ENCODE measurements at places on chromosomes 2 and 18.
A peak's percentile ranks its signal among the peaks of the same experiment; 100 is the strongest.

- DNase-seq = no peak
These were observed 58.1 kb upstream of the ALPP start for GRCh38 chr2:232320443-232320803.

- DNase-seq = no peak
These were observed 71.0 kb upstream of the DAPL1 start for GRCh38 chr2:158723921-158724802.

GRCh38 chr18:41036346-41036745, 918.7 kb upstream of the PIK3C3 start:
- DNase-seq = no peak

GRCh38 chr2:184452907-184453306, 145.4 kb upstream of the ZNF804A start:
- no peak for DNase-seq

GRCh38 chr2:63735263-63735662, 106.4 kb upstream of the UGP2 start:
- DNase-seq = no peak

- DNase-seq = no peak
These were observed 7.8 kb downstream of the SPEG start for GRCh38 chr2:219442256-219443015.

- DNase-seq = no peak
These were observed 403.3 kb downstream of the METTL4 start for GRCh38 chr18:2168022-2168421.

DNA sequence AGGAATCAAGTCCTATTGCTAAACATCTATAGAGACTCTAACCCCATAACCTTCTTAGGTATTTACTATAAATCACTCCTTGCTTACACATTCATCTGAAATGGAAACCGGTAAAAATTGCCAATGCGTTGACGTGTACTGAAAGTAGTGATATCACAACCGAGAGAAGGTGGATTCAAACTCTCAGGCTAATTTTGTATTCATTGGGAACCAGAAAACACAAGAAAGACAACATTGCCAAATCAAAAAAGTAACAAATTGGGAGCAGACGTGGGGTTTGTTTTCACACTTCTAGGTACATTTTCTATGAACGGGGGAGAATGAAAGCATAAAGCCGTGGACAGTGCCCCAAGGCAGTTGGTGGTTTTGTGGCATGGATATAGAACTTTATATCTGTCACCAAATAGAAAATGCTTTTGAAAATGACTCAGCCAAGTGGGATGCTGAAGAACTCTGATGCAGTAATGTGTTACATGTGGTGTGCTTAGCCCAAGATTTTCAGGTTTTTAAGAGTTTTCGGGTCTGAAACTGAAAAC, 155.1 kb upstream of the RASGRP3 start:
- DNase-seq = no peak

- no peak for DNase-seq
These were observed 675.1 kb upstream of the SYT4 start for GRCh38 chr18:43952398-43952797.

DNA sequence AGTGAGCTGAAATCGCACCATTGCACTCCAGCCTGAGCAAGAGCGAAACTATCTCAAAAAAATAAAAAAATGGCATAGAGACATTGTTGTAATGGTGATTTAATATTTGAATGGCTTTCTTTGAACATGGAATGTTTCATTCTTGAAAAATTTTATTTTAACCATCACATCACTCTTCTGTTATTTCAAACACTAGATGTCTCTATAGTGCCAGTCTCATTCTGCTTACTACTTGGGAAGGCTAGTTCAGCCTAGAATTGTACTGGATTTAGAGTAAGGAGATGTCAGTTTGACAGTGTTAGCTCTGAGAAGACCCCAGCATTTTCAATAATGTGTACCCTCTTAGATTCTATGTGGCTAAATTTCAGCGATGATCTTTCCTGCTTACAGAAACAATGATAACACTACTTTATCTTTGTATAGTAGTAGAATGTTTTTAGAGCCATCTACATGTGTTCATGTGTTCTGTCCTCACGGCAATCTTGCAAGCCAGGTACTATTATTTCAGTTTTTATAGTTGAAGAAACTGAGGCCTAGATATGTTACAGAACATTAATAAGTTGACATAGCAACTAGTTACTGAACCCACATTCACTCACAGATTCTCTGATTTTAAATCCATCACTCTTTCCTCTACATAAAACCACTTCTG, 142.9 kb upstream of the ZSWIM2 start:
- peak; percentile 2 for DNase-seq

- no peak for DNase-seq
These were observed 173.0 kb upstream of the REV1 start for GRCh38 chr2:99662761-99663341.

DNA sequence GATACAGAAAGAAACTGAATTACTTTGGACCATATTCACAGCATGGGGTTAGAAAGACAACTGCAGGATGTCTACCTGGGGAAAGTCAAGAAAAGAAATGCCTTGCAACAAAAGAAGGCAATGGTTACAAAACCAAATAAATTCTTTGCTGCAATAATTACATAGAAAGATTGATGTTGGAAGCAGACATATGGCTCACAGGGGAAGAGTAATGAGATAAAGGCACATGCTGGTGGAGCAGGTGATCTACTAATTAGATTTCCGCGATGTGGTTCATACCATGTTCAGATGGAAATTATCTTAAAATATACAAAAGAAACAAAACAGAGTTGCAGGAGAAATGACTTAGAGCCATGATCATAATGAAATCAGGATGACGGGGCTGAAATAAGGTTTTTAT, 718.8 kb upstream of the PKDCC start:
- DNase-seq = no peak

DNA sequence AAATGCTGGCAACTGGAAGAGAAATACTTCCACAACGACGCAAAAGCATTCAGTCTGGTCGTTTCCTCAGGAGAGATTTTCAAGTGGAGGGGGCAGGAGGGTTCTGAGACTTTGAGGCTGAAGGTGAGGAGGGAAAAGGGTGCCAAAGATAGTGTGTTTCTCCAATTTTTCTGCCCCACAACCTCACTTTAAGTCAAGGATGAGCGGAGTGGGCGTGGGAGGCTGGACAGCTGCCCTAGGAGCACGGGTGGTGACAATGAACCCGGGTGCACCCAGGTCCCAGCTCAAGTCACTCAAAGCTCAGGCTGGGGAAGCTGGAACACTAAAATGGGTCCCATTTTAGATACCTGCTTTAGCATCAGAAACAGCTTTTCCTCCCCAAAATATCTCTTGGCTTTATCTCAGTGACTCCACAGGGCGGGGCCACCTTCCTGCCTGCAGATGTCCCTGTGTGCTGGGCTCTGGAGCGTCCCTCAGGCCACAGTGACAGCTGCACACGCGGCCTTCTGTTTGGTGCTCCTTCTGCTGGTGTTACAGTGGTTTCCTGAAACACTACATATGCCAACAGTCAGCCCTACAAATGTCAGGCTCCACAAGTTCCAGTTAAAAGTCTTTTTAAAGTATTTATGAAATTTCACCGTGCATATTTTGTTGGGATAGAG, 1.4 kb upstream of the MBP start:
- no peak for DNase-seq

DNA sequence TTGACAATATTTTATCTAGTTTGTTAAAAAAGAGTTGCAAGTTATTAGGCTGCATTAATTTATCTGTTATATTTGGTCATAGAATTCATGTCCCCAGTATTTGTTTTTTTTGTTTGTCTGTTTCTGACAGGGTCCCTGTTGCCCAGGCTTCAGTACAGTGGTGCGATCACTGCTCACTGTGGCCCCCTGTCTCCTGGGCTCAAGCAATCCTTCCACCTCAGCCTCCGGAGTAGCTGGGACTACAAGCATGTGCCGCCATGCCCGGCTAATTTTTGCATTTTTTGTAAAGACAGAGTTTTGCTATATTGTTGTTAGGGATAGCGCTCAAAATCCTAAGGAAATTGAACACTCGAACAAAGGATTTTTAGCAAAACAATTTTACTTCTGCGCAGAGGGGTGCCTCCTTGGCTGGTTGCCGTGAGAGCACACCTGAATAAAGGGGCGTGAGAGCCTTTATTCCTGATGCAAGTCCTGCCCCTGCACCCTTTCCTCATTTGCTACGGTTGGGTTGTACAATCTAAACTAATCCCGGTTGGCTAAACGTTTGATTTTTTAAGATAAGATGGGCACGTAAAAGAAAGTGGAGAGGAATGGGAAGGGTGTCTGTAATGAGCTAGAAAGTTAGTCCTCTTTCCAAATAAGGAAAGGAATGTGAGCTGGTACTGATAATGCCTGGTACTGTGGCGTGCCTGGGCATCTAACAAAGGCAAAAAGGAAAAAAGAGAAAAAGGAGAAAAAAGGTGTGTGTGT, 65.5 kb downstream of the COMMD1 start:
- DNase-seq = no peak

GRCh38 chr2:144630459-144631215, 110.7 kb upstream of the ZEB2 start:
- no peak for DNase-seq

DNA sequence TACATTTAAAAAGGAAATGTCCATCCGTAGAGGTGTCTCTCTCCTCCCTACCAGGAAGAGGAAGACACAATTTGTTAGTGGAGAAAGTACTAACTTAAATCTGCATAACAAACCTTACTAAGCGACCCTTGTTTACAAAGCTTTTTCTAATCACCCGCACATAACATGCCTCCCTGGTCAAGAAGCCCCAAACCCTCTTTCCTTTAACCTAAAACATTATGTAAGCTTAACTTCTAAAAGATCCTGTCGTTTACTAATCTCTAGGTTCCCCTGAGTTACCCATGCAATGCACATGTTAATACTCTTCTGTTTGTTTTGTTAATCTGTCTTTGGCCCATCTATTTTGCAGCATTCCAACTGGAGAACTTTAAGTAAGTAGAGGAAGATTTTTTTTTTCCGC, 630.3 kb upstream of the NRXN1 start:
- DNase-seq = no peak

DNA sequence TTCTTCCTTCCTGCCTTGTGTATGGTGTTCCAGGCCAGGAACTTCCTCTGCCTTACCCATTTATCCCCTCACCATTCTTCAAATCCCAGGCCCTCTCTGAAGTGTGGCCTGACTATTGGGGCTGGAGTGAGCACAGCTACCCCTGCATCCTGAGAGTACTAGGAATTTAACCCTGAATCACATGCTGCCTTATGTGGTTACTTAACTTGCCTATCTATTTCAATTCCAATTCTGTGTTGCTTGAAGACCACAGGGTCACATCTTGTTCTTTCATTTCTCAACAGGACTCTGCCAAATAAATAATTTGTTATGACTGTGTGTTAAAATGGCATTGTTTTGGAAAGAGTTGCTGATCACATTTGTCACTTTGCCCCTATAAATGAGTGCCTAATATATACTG, 108.6 kb downstream of the CERS6 start:
- no peak for DNase-seq

DNA sequence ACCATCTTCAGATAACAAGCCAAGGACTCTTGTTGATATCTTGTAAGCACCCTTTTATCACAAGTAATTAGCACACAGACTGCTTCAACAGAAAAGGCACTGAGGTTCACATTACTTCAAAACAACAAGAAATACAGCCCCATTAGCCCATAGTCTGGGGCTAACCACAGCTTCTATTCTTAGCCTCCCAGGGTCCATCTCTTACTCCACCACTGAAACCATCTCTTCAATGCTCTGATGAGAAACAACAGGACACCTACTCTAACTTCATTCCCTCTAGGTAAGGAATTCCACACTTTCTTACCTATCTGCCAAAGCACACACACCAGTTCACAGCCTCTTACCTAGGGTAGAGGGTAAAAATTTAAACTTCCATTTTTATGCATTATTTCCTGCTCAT, 26.4 kb upstream of the CYTIP start:
- DNase-seq = no peak

DNA sequence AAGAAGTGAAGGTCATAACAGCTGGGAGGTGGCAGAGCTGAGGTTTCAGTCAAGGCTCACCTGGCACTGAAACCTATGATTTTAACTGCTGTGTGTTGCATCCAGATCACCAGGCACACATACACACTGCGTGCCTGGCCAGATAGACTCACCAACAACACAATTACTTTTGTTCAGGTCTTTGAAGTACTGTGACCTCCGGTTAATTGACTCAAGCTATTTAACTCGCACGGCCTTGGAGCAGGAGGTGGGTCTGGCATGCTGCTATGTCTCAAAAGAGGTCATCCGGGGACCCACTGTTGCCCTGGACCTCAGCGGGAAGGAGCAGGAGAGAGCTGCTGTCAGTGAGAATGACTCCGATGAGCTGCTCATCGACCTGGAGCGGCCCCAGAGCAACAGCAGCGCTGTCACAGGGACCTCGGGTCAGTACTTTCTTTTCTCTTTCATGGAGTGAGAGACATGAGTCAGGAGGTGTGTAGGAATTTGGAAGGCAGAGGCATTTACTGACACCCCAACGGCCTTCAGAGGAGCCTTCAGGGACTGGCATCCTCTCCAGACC, 104.1 kb downstream of the ESCO1 start:
- DNase-seq = no peak

- no peak for DNase-seq
These were observed 18.0 kb downstream of the ITSN2 start for GRCh38 chr2:24342110-24342910.

- no peak for DNase-seq
These were observed 13.5 kb downstream of the CCDC141 start for GRCh38 chr2:179036353-179036905.

GRCh38 chr2:209956271-209956670, 46.2 kb upstream of the RPE start:
- no peak for DNase-seq

GRCh38 chr2:71995067-71995665, 152.5 kb downstream of the CYP26B1 start:
- no peak for DNase-seq

- DNase-seq = no peak
These were observed 239.1 kb downstream of the TSN start for GRCh38 chr2:121994238-121995206.

DNA sequence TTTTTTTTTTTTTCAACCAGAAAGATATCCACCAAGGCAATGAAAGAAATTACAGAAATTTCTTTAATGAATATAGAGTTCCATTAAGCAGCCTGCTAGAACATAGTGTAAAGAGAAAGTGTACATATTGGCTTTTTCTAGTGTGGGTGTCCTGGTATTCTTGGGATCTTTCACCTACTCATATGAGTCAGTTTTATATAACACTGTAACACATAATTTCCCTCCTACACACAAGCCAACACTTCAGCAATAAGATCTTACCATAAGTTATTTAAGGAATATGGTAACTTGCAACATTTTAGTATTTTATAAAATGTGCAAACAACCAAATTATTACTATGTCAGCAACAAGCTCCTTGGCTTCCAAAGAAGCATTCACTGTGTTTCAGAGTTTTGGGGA, 59.9 kb downstream of the ZRANB3 start:
- no peak for DNase-seq

GRCh38 chr2:62933398-62933917, 117.2 kb upstream of the OTX1 start:
- no peak for DNase-seq

- DNase-seq = no peak
These were observed 153.0 kb downstream of the KLHL29 start for GRCh38 chr2:23537991-23538390.

Measured in NCI-H1436 (cell line).